ENCODE measurements at places on chromosomes 6 and 20.
A peak's percentile ranks its signal among the peaks of the same experiment; 100 is the strongest.

GRCh38 chr20:8335059-8335458 is 203.0 kb downstream of the PLCB1 start:
- no peak for DNase-seq

- DNase-seq = no peak
Observed at GRCh38 chr20:33071198-33071597, 8.2 kb upstream of the BPIFB4 start.

DNA sequence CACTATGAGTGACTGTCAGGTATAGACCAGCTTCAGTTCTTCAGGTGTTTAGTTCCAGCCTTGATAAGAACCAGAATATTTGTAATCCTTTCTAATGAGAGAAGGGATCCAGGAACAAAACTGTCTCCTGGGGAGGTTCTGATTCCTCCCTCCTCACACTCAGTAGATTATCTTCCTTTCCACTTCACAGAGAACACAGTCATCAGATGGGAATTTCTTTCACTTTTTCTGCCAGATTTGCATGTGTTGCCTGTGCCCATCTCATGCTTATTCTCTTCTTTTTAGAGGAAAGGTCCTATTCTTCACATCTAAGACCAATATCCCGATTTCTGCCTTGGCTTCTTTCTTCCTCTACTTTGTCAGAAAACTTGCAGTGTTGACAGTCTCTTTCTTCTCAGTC is 50.8 kb downstream of the CD109 start:
- peak; percentile 46 for DNase-seq

GRCh38 chr20:25165128-25165527 is 30.4 kb upstream of the ENTPD6 start:
- no peak for DNase-seq

Data from fibroblast of skin of back (primary cell).